ENCODE measurements at places on chromosomes 13 and 19.
A peak's percentile ranks its signal among the peaks of the same experiment; 100 is the strongest.

DNA sequence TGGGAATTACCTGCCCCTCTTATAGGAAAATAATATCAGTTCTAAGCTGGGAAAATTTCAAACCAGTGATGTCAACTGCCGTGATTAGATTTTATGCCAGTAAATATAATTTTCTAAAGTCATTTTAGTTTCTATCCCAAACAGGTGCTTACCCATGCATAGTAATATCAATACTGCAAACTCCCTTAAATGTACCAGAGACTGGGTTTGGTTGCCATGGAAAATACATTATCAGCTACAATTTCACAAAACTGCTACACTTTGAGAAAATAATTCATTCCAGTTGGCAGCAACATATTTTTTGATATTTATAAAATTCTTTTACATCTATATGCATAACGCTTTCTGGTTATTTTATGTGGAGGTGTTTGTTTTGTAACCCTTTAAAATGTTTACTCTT lies 143.5 kb downstream of the SLC7A1 start:
- DNase-seq, result no peak

- peak; percentile 71 for DNase-seq
These were observed 43.8 kb upstream of the GRTP1 start for GRCh38 chr13:113407531-113408393.

- peak; percentile 93 for DNase-seq
These were observed 23.9 kb upstream of the MATK start for GRCh38 chr19:3809881-3810707.

DNA sequence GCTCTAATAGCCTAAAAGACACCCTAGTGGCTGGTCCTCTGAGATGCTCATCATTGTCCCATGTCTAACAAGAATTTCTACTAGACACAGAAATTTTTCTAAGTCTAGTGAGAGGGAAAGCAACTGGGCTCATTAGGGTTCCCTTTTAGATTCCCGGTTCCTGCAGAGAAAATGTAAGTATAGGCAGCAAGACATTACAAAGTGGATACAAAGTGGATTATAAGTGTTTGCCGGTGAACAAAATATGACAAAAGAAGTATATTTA lies 20.8 kb upstream of the TMTC4 start:
- no peak for DNase-seq

DNA sequence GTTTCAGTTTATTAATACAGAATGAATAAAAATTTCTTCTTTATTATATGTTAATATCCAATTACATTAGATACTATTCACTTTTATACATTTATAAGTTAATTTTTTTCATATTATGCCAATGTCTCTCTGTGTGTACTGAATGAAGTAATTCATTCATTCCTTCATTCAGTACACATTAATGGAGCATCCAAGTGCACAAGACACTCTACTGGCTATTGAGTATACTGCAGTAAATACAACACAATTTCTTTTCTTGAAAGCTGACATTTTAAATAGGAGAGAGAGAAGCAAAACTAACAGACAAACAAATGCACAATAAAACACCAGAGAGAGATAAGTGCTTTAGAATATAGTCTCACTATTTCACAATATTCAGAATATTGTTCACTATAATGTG lies 1038.3 kb upstream of the SPRY2 start:
- DNase-seq, result no peak

DNA sequence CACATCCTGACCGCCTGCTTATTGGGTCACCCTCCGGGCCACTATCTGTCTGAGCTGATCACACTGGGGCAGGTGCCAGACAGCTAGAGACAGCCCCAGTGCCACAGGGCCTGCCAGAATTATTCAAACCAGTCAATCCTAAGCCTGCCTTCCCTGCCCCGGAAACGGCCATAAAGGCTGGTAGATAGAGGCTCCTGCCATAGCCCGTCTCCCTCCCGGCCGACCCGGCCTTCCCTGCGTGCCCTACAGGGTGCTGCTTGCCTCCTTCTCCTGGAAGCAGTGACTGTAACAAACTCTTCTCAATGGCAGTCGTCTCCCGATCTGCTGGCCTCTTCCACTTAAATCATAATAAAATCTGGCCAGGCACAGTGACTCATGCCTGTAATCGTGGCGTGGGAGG lies 158.6 kb upstream of the SOX1 start:
- no peak for DNase-seq

- no peak for DNase-seq
These were observed 27.9 kb downstream of the PPP5C start for GRCh38 chr19:46374536-46375475.

GRCh38 chr13:51237386-51237785 lies 15.2 kb downstream of the FAM124A start:
- DNase-seq, result no peak

- DNase-seq, result no peak
These were observed 722.0 kb downstream of the DIAPH3 start for GRCh38 chr13:59441596-59442280.

DNA sequence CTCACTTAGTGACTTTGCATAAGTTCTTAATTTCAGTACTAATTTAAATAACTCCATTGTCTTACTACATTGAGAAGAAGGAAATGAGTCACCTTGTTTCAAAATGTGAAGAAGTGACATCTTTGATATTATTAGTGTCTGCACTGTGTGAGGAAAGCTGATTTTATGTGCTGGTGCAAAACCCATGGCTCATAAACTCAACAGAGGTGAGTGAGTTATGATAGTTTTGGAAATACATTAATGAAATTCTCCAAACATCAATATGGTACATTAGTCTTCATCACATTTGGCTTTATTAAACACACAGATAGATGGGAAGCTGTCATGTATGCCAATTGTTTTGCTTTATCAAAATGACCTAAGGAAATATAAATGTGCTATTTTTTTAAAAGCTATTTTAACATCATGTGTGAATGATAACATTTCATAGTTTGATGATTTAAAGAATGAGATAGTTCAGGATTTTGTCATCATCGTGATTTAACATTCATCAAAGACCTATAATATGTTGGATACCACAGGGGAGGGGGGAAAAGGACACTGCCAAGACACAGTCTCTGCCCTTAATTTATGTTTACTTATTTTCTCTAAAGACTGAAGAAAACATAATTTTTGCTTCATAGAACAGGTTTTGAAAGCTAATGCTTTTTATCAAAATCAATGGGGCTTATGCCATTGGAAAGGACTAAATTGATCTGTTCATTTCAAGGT lies 902.3 kb upstream of the SLITRK1 start:
- no peak for DNase-seq

DNA sequence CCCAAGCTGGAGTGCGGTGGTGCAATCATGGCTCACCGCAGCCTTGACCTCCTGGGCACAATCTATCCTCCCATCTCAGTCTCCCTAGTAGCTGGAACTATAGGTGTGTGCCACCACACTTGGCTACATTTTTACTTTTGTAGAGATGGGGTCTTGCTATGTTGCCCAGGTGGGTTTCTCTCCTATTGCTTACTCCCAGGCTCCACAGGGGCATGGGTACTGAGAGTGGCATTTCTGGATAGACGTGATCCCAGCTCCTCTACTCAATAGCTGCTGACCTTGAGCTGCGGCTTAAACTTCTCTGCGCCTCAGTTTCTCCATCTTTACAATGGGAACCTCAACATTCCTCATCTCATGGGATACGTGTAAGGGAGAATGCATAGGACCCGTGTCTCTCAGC lies 11.6 kb downstream of the MVB12A start:
- DNase-seq, result no peak

DNA sequence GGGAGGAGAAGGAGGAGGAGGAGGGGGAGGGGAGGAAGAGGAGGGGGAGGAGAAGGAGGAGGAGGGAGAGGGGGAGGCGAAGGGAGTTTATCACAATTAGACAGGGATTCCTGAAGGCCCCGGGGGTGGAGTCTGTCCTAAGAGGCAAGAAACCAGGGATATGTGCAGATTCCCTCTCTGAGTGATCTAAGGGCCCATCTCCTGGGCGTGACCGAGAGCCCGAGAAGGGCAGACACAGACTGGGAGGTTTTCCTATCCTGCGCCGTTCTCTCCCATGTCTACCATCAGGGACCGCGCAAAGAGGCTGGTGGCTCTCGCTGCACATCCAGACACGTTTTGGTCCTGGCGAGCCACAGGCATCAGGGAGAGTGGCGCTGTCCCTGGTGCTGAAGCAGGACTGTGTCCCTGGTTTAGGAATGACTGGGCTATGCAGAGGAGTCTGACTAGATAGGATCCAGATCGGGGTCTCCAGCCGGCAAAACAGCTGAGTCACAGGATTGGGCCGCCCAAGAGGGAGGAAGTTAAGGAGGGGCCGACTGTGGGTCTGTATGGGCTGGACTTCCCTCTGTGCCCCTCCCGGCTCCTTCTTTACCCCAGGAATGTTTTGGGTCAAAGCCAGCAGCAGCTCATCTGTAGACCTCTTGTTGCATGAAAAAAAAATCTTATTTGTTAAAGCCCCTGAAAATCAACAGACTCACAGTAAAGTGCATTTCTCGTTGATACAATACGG lies 17.9 kb upstream of the ZNF175 start:
- peak; percentile 68 for DNase-seq

- DNase-seq, result no peak
These were observed 915 bp upstream of the GRWD1 start for GRCh38 chr19:48444936-48445200.

GRCh38 chr13:70788074-70788473 lies 679.8 kb upstream of the KLHL1 start:
- DNase-seq, result no peak

GRCh38 chr19:47375694-47376588 lies 26.8 kb downstream of the DHX34 start:
- peak; percentile 34 for DNase-seq

GRCh38 chr13:90055121-90055520 lies 1292.4 kb upstream of the MIR17HG start:
- no peak for DNase-seq

GRCh38 chr13:100667894-100668293 lies 6.7 kb downstream of the TMTC4 start:
- DNase-seq, result no peak
